ENCODE measurements at places on chromosomes 2 and 18.
A peak's percentile ranks its signal among the peaks of the same experiment; 100 is the strongest.

DNA sequence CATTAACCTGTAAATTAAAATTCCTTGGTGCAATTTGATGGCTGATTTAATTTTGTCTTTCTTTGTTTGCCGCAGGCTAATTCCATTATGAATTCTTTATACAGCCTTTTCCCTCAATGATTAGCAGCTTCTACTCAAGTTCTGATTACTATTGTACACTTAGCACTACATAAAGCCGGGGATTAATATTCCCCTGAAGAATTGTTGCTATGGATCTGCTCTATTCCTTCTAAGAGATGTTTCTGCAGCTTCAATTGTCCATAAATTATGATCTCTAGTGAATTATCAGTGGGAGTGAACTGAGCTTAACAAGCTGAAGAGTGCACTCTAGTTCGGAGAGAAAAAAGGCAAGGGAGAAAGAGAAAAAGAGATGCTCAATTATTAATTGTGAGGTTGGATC is 433.7 kb upstream of the SPRED2 start:
- DNase-seq = no peak

- no peak for DNase-seq
Measured at GRCh38 chr2:62221141-62221540, 25.2 kb downstream of the B3GNT2 start.

GRCh38 chr2:171042253-171042969 is 113.4 kb downstream of the GORASP2 start:
- peak; percentile 27 for DNase-seq

DNA sequence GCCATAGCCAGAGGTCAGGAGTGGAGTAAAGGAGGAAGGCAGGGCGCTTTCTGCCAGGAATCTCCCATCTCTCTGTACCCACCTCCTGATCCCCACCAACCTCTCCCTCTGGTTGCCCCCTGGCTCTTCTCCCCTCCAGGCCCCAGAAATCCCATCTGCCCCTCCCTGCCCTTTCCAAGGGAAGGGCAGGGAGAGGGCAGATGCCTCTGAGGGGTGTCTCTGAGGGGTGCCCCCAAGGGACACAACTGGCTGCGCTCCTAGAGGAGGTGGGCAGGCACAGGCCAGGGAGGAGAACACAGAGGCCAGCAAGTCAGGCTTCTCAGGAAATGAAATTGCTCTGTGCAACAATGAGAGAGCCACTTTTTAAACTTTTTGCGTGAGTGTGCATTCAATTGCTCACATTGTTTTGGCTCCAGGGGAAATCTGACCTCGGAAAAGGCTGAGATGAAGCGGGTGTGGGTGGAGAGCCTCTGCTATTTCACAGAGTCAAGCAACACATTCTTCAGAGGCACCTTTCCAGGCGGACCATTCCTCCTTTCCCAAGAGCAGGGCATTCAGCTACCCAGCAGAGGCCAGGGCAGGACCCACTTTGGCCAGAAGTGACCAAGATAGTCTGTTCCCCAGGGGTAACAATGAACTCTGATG is 125.5 kb downstream of the SMAD7 start:
- DNase-seq = no peak

GRCh38 chr18:34624551-34624950 is 85.5 kb upstream of the DTNA start:
- DNase-seq = no peak

DNA sequence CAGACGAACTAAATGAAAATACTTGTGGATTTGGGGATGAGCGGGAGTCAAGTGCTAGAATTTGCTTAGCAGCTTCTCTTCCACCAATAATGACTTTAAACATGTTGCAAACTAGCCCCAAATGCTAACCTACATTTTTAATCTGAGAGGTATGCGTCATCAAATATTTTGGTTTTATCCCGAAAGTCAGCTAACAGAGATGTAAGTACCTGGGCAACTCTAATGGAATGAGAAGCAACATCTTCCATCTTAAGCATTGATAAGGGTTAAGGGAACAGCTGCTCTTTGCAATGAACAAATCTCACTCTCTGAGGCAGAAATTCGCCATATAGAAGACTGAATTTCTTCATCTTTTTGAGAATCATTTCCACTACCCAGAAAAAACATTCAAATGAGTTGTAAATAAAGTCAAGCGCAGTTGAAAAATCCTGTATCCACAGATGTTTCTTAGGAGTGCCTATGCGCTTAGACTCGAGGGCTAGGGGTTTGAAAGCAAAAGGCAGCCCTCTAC is 926 bp upstream of the YPEL5 start:
- no peak for DNase-seq

GRCh38 chr2:14910654-14911053 is 278.1 kb downstream of the LRATD1 start:
- no peak for DNase-seq

- DNase-seq = no peak
Measured at GRCh38 chr2:186256540-186256939, 229.5 kb upstream of the ZC3H15 start.

GRCh38 chr18:77138270-77138669 is 5.7 kb upstream of the MBP start:
- no peak for DNase-seq

GRCh38 chr18:48942554-48943261 is 8.1 kb downstream of the SMAD7 start:
- DNase-seq = no peak

- DNase-seq = no peak
Measured at GRCh38 chr18:13700153-13700552, 26.2 kb downstream of the FAM210A start.

- DNase-seq = peak; percentile 56
Measured at GRCh38 chr2:196291873-196292800, 120.8 kb upstream of the STK17B start.

DNA sequence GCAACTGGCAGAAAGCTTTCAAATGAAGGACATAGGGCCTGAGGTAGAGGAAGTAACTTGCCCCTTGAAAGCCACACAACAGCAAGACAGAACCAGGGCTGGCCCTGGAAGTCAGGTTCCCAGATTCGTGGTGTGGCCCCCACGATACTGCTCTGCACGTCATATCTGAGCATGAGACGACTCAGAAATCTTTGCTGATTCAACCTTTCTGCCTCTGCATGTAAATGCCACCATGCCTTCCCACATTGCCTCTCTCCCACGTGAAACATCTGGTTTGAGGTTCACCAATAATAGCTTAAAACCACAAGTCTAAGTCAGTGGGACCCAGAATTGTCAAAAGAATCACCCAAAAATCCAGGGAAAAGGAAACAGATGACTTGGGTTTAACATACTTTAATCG is 214.0 kb upstream of the TRIB2 start:
- no peak for DNase-seq

DNA sequence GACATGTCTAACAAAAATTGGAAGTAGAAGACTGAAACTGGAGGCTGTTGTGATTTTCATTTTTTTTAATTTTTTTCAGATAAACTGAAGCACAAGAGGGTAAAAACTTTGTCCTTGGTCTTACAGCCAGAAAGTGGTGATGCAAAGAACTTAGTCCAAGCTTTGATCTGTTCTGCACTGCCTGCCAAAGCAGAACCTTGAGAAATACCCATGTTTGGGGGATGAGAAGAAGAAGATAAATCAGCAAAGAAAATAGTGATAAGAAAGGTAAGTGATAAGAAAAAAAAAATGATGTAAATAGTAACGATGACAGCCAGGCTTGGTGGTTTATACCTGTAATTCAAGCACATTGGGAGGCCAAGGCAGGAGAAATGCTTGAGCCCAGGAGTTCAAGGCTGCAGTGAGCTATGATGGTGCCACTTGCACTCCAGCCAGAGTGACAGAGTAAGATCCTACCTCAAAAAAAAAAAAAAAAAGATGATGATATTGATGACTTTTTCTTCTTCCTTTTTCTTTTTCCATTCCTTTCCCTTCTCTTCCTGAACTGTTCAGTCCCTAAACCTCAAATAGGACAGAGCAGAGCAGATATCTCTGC is 14.6 kb upstream of the NOSTRIN start:
- DNase-seq = no peak

- DNase-seq = no peak
Measured at GRCh38 chr2:143824791-143825190, 695.1 kb downstream of the ZEB2 start.

DNA sequence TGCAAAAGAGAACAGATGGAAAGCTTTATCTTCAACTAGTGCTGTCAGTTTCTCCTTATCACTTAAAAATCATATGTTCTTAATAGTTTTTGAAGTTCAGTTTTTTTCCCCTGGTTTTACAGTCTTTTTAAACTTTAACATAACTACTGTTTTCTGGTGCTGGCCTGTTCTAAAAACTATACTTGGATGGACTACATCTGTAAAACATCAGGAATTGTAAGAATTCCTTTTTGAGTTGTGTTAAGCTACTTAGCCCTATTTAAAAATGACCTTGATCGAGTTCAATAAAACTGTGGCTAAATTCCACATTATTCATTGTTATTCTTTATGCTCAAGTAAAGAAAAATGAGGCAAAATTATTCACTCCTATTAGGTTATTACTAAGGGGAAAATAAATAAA is 397.7 kb downstream of the NUP35 start:
- no peak for DNase-seq

GRCh38 chr2:185147361-185147760 is 549.0 kb downstream of the ZNF804A start:
- no peak for DNase-seq

- no peak for DNase-seq
Measured at GRCh38 chr2:157971702-157972101, 95.6 kb upstream of the ACVR1 start.

- DNase-seq = no peak
Measured at GRCh38 chr2:241803387-241804325, 5.3 kb upstream of the NEU4 start.

DNA sequence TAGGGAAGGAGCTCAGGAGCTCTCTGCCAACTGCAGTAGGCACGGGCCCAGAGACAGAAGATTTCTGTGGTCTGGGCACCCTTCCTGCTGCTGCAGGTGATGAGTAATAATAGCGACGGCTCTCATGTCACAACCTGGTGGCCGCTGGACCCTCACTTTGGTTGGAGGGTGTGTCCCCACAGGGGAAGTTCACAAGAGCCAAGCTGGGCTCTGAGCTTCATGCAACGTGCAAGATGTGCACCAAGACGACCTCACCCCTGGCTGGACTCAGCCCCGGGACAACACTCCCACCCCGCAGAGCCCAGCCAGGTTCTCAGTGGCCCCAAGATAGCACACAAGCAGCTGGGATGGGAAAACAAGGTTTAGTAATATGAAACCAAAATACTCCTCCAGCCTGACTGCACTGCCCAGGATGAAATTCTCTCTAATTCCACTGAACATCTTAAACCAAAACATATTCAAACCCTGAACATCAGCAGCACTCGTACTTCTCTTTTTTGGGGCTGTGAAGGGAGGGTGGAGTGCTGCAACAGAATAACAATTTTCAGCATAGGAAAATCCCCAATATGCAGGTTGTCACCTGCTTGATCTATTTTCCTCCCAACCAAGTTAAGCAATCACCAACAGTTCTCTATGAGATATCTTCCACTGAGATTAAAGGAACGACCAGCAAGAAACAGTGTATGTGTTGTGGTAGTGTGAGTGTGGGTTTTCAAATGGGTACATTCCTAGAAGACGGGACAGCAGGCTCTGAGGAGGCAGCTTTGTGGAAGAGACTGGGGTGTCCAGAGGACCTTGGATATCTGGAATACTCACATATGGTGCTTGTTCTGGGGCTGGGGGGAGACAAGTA is 26.5 kb downstream of the BCL2 start:
- no peak for DNase-seq

- DNase-seq = peak; percentile 19
Measured at GRCh38 chr18:62183578-62184195, 3.2 kb downstream of the PIGN start.

DNA sequence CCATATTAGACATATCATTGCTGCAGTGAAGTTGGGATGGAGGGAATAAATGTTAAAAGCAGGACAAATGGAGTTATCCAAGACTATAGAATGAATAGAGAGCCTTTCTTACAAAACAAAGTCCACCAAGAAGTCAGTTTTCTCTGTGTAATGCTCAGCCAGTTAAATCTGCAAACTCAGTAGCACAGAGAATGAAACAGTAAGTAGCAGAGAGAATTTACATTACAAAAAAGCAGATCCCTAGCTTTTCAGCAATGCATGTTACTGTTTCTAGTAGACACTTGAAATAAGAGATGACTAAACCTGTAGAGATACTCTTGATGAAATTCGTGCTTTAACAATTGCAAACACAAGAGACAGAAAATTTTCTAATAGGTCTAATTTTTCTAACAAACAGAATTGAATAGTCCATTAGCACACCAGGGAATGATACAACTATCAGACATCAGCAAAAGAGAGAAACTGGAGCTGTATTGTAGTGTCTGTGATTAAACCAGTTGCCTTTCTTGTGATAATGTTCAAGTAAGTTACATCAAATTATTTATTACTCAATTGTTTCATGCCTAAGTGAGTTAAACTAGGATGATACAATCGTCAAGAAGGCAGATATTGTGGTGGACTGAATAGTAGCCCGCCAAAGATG is 322.2 kb upstream of the DDX18 start:
- no peak for DNase-seq

GRCh38 chr2:191957996-191958860 is 111.3 kb upstream of the CAVIN2 start:
- no peak for DNase-seq

DNA sequence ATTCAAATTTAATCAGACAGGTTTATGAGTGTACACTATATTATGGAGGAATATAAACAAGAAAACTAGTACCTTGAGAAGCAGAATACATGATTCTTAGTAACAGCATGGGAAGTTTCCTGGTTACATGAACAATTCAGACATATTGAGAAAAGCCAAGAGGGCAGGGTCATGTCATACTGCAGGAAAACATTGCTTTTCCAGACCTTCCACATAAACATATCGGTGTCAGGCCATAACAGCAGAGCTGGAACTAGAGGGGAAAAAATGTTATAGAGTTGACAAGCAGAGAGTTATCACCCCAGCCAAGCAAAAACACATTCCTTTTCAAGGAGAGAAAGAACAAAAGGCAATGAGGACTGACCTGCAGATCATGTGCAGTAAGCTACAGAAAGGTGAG is 74.7 kb upstream of the ZNF236 start:
- no peak for DNase-seq

DNA sequence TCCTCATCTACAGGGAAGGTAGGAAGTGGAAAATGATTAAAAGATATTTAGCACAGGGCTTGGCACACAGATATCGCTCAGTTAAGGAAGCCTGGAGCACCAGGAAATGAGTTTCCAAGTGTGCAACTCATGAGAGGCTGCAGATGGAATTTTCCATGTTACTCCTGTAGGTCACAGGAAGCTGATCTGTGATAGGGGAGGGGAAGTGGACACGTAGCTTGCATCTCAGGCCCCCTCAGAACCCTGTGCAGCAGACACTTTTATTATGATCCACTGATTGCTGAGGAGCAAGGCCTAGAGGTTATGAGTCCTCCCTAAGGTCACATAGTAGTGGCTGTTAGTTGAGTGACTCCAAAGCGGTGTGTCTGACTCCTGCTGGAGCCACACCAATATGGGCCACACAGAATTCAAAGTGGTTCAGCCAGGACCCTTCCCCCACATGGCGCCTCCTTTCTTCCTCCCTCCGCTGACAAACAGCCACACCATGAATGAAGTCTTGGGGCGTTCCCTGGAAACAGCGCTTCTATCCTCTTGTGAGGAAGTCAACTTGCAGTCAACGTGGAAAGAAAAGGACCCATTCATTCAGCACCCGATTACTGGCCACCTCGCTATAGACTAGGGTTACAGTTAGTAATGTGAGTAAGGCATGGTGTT is 21.5 kb downstream of the DYSF start:
- DNase-seq = no peak

- no peak for DNase-seq
Measured at GRCh38 chr2:130726614-130727180, 2.2 kb upstream of the GPR148 start.

- peak; percentile 6 for DNase-seq
Measured at GRCh38 chr2:235106874-235107639, 155.2 kb downstream of the SH3BP4 start.

GRCh38 chr2:175366815-175367214 is 185.3 kb upstream of the ATP5MC3 start:
- DNase-seq = peak; percentile 5

GRCh38 chr18:68826121-68826520 is 28.2 kb downstream of the CCDC102B start:
- no peak for DNase-seq
